ENCODE measurements at places on chromosomes 3 and 15.

DNA sequence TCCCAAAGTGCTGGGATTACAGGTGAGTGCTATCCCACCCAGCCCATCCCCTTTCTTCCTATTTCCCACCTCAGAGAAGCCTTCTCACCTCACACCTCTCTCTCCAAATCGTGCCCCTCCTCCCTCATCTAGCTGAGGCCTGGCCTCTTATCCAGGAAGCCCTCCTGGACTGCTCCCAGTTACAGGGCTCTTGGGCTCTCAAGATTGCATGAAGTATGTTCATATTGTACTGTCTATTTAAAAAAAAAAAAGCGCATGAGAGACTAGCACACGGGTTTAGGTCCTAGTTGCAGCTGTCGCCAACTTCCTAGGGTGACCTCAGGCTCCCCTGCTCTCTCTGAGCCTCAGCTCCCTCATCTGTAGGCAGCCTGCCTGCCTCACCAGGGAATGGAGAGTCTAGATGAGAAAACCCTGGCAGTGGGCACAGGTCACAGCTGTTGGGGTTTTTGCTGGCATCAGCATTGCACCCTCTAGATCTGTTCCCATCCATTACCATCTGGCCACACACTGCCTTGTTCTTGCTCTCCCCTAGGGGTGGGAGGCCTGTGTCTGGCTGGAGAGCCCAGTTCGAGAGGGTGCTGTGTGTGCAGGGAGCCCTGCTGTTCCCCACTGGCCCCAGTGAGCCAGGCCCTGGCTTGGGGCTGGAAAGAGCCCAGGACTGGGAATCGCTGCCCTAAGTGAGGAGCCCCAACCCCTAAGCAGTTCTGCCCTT, 24.2 kb upstream of the C15orf39 start:
- no peak for DNase-seq

- no peak for DNase-seq
Observed at GRCh38 chr3:171317171-171317570, 143.0 kb downstream of the TNIK start.

DNA sequence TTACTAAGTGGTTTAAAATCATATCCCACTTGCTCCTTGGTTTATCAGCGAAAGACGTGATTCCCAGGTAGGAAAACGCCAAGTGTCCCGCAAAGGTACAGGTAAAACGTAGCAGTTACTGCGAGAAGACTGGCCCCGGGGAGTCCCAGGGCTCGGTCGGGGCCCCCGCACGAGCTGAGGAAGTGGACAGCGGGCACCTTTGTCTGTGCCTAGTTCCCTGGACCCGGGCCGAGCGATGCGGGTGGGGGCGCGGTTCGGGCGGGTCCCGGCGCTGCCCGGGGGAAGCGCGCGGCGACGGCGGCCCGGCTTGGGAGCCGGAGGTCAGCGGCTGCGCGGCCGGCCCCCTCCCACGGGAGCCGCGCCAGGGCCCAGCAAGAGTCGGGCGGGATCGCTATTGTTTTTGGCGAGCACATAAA, 864 bp upstream of the NEO1 start:
- DNase-seq: no peak

- no peak for DNase-seq
Observed at GRCh38 chr3:106332884-106333283, 464.1 kb upstream of the CBLB start.

DNA sequence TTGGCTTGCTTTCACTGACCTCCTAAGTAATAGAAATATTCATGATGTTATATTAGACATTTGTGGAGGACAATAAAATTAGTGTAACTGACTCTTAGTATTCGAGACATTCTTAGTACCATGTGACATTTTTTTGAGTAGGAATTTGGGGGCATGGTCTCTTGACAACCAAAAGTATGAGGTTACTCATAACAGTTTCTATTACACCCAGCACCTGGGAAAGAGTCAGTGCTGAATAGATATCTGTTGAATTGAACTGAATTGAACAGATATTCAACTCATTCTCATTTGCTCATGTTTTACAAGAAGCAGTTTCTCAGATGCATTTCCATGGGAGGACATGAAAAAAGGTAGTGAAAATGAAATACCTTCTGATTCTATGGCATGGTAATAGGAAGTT, 84.4 kb downstream of the CMSS1 start:
- DNase-seq: peak; percentile 39

GRCh38 chr3:150302246-150302645, 105.9 kb upstream of the TSC22D2 start:
- DNase-seq: no peak

- DNase-seq: no peak
Observed at GRCh38 chr15:40543631-40544294, 21.1 kb downstream of the CCDC32 start.

GRCh38 chr3:100198579-100199269, 62.1 kb upstream of the TBC1D23 start:
- DNase-seq: no peak

- DNase-seq: peak; percentile 71
Observed at GRCh38 chr3:141302364-141303141, 65.8 kb upstream of the ZBTB38 start.

All from fibroblast of skin of back (primary cell).